GM12892 (cell line): ENCODE measurements at places on chromosomes 6 and 20.
A peak's percentile ranks its signal among the peaks of the same experiment; 100 is the strongest.

GRCh38 chr6:53584726-53585125, 39.8 kb upstream of the GCLC start:
- DNase-seq, result no peak

- no peak for DNase-seq
These were observed 6.0 kb upstream of the RNF182 start for GRCh38 chr6:13918686-13919250.

DNA sequence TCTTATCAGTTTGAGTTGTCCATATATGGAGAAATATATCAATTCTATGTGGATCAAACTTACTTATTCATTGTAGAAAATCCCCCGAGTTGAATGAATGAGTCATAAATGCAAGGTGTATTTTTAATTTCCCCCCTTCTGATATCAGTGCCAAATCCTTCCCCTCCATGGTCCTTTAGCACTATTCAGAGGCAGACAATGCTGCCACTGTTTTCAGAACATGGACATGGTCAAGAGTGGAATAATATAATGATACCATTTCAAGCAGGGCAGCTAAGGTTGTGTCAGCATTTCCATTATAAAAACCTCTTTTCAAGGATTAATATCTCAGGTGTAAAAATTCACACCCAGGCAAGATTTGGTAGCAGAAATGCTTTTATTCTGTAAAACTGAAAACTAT, 244.0 kb downstream of the FOXC1 start:
- no peak for DNase-seq

DNA sequence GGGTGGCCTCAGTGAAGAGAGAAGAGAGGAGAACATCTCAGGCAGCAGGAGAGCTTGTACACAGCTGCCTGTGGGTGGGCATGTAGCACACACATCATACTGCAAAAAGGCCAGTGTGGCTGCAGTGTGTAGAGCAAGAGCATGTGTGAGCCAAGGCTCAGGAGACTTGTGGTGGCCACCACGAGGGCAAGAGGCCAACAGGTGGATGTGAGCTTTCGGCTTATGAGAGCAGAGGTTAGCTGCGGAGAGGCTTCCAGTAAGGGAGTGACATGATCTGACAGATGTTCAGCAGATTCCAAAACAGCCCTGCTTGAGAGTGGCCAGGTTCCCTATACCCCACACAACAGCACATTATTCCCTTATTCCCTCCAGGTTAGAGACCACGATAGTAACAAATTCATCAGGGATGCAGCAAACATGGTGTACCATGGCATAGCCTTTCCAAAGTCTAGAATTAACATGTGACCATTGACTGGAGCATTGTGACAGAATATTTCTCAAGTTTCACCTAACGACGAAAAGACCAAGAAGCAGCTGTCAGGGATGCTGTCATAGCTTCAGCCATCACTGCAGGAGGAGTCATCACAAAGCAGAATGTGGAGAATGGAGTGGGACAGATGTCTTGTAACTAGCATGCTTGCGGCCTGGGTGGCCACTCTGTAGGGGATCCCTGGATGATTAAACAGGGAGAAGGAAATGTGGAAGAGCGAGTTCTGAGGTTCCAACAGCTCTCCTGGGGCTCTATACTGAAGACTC, 23.1 kb downstream of the HM13 start:
- no peak for DNase-seq

DNA sequence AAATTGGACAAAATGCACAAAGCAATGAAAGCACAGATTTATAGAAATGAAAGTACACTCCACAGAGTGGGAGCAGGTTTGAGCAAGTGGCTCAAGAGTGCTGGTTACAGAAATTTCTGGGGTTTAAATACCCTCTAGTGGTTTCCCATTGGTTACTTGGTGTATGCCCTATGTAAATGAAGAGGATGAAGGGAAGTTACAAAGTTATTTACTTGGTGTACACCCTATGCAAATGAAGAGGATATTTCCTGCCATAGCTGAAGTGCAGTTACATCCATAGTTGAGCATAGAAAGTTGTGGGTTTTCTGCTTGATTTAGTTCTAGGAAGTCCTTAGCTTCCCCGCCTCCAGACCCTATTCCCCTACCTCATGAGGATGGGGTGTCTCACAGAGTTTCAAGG, 22.7 kb downstream of the BCAS1 start:
- DNase-seq, result no peak

DNA sequence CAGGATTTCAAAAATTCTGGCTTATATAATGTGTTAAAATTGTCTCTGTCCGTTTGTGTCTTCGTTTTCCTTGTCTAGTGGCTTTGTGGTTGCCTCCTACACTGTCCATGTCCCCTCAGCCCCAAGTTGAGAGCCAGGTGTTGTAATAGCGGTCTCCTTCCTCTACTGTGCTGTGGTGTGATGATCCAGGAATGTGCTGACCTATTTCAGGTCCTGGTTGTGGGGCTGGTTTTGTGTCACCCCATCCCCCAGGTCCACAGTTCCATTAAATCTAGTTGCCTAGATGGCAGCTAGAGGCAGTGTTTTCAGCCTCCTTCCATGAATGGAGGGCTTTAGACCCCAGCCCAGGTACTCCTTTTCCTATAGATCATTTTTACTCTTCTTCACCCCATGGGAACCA, 128.7 kb downstream of the DNAH8 start:
- no peak for DNase-seq

- DNase-seq, result no peak
These were observed 5.9 kb downstream of the SPAG4 start for GRCh38 chr20:35621560-35621946.

DNA sequence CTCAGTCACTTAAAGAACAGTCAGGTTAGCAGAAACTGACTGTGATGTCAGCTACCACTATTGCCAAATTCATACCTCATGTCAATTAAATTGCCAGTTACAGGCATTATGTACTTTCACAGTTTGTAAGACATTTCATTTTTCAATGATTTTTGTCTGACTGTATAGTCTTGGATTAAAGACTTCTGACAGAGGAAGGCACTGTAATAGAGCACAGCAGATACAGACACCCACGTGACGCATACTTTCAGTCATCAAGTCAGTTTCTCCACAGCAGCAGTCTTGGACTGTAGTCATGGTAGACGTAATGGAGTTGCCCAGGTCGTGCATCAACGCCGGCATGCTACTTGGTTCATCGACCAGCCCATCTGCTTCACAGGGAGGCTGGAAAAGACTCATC, 29.5 kb upstream of the ELOVL5 start:
- DNase-seq, result no peak

DNA sequence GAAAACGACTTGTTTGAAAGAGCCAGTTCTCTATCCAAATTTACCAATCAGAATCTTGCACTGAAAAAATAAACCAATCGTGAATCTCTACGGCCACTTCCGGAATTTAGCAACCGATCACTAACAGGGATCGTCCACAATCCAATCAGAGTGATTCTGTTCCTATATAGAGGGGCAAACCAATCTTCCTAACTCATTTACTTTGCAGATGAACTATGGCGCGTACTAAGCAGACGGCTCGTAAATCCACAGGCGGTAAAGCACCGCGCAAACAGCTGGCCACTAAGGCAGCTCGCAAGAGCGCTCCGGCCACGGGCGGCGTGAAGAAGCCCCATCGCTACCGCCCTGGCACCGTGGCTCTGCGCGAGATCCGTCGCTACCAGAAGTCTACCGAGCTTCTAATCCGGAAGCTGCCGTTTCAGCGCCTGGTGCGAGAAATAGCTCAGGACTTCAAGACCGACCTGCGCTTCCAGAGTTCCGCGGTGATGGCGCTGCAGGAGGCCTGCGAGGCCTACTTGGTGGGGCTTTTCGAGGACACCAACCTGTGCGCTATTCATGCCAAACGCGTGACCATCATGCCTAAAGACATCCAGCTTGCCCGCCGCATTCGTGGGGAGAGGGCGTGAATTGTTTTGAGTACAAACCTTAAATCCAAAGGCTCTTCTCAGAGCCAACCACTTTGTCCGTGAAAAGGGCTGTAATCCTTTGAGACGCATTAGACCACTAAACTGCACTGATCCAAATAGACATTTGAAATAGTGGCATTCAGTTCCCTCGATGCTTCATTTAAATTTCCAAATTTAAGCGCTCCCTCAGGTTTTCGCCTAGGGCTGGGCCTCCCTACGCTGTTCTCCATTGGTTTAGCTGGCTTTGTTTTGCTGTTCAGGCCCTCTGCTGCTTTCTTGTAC, 138.0 kb downstream of the HFE start:
- DNase-seq, result no peak

DNA sequence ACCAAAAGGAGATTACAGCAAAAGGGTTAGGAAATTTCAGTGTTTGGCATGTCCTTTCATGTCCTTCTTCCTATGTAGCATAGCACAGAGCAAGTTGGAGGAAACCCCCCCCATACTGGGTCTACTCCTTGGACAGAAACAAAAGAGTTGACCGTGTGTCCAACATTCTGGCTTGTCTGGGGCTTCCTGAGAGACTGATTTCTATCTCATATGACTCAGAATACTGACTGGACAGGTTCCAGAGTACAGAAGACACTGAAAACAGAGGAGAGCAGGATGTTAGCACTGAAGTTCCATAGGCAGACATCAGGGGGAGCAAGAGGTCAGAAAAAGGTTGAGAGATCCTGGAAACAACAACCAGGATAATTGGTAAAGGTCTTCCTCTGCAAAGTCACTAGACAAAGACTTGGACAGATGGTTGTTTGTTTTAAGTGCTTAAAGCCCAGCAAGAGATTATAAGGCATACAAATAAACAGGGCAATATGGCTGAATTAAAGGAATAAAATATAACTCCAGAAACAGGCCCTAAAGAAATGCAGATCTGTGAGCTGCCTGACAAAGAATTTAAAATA, 48.4 kb downstream of the USP49 start:
- DNase-seq, result peak; percentile 17

DNA sequence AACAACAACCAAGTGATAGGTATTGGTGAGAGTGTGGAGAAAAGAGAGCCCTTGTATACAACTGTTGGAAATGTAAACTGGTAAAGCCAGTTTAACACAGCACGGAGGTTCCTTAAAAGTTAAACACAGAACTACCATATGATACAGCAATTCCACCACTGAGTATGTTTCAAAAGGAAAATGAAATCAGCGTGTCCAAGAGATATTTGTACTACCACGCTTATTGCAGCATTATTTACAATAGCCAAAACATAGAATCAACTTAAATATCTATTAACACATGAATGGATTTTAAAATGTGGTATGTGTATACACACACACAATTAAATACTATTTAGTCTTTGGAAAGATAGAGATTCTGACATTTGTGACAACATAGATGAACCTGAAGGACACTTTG, 1.1 kb downstream of the PTCHD4 start:
- no peak for DNase-seq

DNA sequence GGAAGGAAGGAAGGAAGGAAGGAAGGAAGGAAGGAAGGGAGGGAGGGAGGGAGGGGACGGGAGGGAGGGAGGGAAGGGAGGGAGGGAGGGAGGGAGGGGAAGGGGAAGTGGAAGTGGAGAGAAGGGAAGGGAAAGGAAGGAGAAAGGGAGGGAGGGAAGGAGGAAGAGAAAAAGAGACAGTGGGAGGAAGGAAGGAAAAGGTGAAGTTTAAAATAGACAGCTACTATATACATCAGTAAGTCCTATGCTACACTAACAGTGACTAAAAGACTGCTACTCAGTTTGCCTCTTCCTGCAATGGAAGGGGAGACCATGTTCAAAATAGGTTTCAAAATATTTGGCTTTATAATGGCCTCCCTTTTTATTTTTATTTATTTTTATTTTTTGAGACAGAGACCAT, 22.5 kb downstream of the MAP3K5 start:
- DNase-seq, result no peak

DNA sequence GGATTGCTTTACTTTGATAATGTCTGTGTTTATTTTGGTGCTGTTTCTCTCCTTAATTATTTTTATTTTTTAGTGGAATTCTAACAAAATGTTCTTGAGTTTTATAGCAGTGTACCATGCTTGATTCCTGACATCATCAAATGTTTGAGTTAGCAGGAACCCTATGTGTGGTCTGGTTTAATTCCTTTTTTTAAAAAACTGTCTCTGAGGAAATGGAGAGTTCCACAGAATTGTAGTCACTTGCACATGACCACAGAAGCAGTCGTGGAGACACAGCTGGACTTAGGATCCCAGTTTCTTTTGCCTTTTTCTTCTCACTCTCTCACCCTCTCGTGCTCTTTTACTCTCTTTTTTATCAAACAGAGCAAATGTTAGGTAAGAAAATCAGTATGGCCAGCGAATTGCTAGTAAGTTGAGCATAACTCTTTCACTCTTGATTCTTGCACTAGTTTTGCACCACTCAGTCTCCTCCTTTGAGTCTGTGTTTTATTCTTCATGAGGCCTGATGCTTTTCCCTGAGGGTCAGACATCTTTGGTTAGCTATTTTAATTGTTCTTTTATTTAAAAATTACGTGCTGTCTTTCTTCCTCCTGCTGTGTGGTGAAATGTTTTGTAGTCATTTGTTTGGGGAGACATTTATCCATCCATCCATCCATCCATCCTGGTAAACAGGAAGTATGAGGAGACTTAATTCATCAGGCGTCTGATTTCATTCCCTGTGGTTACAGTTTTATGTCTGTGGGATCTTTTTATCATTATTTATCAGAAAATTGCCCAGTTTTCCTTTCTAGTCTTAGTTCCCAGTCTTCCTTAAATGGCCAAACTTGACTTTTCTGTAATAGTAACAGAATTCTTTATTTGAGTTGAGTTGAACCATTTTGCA, 83.0 kb downstream of the SCAF8 start:
- DNase-seq, result no peak

DNA sequence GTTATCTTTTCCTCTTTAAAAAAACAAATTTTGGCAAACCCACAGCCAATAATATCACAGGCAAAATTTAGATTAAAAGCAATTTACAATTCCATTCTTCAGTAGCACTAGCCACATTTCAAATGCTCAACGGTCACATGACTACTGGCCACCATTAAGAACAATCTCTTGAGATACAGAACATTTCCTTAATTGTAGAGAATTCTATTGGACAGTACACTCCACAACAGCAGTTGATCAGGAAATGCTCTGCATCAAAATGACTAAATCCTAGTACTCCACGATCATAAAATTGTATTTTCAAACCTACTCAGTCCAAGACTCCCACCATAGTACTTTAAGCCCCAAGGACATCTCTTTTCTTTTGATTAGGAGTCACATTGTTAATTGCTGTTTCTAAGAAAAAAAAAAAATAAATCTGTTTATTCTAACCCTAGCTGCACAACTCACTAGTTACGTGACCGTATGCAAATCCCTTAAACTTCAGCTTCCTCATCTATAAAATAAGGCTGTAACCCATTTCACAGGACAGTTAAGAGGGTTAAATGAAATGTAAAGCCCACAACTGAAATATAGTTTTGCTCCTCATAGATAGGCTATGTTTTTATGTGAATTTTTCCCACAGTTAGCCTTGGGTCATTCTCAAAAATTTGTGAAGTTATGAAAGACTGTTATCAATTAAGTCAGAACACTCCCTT, 9.8 kb downstream of the C6orf62 start:
- no peak for DNase-seq
